Activated CD8-positive, alpha-beta T cell treated with anti-CD3 and anti-CD28 coated beads, Interleukin-2, amount 10 ng/mL, durations not matched to agents 7 days and 5 days (primary cell): ENCODE measurements at places on chromosomes 7 and 10. TPM values are rescaled to one million over a fixed set of nuclear protein-coding genes. Genes with fewer than 3 reads are reported as not detected.

DNA sequence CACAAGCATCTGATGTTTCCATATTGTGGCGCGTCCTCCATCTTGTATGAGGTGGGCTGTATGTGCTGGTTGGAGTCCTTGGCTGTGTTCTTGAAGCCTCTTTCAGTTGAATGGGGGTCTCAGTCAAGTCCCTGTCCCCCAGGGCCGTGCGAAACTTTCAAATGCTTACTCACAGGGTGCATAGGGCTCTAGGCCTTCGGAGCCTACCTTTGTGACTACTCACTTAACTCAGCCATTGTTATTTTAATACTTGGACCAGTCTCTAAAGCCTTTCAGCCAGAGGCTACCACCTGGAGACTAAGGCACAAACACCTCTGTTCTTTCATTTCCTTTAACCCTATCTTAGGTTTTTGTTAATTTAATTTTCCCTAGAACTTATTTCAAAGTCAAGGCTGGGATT lies 785.9 kb downstream of the GATA3 start:
- no peak for DNase-seq

DNA sequence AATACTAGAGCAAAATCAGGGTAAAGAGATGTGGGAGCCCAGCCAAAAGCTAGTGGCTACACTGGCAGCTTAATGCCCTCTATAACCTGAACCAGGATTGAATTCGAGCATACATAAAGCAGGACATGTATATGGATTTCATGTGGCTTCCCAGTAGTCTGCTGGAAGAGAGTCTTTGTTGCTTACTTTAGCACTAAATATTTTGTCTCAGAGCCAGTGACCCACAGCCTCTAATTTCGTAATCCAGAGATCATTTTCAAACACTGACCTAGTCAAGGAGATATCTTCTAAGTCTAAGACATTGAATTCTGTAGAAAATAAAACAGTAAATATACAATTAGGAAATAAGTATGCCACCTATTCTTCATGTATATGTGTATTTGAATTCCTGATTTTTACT lies 64.2 kb upstream of the GNAI1 start:
- no peak for DNase-seq

GRCh38 chr7:17545348-17545747 lies 246.9 kb downstream of the AHR start:
- DNase-seq: no peak

DNA sequence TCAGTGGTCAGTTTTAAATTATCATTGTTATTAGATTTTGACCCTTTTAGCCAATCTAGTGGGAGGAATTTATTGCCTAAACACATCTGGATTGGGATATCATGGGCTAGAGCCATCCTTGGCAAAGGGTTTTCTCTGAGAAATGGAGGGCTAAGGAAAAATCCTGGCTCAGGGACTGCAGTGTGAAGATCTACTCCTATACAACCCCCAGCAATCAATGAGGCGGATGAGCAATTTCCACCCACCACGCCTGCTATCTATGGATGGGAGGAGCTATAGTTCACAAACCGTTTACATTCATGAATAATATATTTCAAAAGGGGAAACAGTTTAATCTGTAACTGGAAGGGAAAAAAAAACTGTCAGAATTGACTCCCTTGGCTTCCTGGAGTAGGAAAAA lies 2.7 kb downstream of the CAV1 start:
- no peak for DNase-seq

DNA sequence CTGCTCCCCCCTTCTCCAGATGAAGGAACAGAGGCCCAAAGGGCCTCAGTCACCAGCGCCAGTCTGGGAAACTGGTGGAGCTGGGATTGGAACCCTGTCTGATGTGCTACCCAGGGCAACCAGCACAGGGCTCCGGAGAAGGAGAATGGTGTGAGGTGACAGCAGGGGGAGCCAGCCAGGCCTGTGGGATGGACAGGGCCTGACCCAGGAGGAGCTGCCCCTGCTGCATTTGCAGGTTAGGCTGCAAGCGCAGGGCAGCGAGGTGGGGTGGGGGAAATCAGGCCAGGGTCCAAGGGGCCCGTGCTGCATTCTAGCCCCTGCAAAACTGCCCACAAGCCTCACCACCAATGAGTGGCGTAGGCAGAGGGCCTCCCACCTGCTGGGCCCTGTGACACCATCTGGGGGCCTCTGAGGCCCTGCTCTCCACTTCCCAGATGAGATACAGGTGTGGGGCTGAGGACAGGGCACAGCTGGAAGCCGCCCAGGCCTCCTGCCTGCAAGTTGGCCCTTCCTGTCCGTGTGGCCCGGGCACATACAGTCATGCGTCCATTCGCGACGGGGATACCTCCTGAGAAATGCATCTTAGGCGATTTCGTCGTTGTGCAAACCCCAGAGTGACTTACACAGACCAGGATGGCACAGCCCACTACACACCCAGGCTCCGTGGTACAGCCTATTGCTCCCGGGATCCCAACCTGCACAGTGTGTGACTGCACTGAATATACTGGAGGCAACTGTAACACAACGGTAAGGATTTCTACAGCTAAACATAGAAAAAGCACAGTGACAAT lies 45.3 kb downstream of the RASGEF1A start:
- no peak for DNase-seq

DNA sequence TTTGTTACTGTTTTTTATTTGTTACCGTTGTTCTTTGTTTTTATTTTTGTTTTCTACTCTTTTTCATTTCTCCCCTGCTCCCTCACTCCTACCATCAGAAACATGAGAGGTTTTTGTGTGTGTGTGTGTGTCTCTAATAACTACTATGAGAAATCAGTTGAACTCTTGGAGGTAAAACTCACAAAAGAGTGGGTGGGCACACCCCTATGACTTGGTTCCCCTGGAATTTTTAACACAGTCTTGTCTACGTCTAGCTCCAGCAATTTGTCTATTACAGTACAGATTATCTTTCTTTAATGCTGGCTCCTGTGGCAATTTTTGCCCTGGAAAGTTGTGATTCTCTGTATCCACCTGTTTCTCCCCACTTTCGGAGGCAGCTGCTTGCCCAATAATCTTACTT lies 56.2 kb downstream of the AOAH start:
- no peak for DNase-seq

GRCh38 chr7:2497500-2498336 lies 21.5 kb upstream of the GRIFIN start:
- DNase-seq: no peak

DNA sequence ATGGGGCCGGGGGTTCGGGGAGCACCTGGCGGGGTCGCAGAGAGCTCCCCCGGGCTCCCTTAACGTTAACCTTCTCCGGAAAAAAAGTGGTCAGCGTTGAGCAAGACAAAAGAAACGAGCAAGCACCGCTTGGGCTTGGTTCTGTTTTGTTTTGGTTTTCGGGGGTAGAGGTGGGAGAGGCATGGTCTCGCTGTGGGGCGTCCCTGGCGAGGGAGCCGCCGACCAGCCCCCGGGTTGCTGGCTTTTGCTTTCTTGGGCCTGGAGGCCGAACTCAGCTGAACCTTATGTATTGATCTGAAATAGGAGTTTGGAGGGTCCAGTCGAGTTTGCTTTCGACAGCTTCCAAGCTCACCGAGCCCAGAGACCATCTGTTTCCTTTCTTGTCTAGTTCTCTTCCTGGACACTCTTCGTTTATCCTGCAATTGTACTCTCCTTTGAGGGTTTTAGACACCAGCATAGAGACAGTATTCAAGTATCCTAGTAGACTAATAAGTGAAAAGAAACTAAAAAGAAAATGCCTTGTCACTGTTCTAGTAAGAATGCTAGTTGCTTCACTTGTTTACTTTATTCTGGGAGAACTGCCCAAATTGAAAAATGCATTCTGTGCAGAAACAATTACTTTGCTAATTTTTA lies 980 bp downstream of the FHIP2A start:
- DNase-seq: peak; percentile 48

DNA sequence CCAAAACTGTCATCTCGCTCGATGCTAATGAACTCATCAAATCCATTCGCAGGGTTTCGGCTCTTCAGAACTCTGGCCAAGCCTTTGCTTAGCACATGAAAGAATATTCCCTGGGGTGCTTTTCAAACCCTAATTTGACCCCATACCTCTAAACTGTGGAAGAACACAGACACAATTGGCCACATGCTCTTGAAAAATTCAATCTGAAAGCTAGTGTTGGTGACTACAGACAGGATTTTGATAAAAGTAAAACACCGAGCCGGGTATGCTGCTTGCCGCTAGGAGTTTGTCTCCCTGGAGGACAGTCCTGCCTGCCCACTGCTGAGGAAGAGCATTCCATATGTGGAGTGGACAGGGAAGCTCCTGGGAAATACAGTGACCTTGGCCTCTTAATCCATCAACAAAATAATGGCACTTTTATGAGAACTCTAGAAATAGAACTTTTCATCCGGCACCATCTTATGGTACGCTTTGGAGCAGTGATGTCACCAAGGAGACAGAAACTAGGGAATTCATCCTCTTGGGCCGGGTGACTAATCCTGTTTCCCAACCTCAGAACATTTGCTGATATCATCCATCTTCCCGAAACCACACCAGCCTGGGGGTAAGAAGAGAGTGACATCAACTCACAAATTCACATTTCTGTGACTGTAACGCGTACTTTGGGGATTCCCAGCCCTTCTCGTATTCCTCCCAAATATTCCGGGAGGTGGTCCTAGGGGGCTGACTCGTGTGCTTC lies 34.2 kb downstream of the MTURN start:
- DNase-seq: no peak

- DNase-seq: no peak
Measured at GRCh38 chr10:84511106-84511505, 182.7 kb downstream of the CCSER2 start.

DNA sequence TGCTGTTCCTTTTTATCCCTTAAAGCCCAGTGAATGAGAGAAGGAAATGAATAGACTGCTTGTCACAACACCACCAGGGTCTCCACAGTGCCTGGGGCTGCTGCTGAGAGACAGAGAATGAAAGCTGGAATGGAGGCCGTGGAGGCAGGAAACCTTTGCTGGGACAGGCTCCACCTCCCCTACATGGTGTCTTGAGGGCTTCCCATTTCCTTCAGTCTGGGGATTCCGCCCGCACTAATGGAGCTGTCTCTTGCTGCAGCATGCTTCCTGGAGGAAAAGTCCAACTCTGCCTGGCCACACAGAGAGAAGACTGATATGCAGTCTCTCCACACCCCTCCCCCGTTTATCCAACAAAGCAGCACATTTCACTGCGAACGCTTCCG lies 54.5 kb downstream of the LRRC4 start:
- DNase-seq: no peak

DNA sequence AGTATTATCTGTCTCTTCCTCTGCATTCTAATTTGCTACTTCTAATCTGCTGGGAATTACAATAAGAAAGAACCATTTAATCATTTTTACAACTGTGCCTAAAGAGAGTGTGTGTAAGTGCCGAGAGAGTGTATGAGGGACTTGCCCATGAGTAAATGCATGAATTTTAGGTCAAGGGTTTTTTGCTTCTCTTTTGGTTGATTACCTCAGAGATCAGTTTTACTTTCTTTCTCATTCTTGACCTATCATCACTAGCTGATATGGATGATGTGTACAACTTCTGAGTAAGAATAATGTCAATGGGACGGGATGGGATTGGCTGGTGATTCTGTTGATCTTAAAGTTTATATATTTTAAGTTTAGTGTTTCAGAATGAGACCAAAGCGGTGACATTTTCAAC lies 47.8 kb downstream of the IKZF1 start:
- DNase-seq: no peak

DNA sequence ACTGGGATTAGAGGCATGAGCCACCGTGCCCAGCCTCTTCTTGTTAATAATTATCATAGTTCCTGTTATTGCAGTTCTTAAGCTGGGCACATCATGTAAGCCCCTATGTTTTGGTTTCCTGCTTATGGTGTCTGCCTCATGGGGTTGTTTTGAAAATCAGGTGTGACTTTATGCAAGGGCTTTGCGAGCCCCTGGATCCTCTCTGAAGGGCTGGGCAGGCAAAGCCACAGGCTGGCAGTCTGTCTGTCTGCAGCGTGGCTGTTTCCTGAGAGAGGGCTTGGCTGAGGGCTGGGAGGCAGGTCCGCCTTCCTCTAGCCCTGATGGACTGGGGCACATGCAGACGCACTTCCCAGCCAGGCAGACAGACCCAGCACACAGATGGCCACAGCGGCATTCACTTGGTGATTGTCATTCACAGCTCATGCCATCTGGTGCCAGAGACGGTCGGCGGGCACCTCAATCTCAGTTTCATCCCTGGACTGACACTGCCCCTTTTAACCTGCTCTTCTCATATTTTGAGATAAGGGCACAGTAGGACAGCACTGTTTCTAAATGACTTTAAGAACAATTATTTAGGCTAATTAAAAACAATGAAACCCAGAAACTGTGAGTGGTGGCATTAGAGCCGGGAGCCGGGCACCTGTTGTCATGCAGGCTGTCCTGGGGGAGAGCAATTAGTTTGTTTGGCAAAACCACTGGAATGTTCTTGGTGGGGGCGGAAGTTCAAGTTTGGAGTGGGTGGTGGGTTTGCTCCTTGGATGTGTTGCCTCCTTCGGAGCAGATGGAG lies 35.5 kb downstream of the RBM20 start:
- no peak for DNase-seq

GRCh38 chr7:44074349-44074695 lies 8.0 kb downstream of the POLM start:
- no peak for DNase-seq

DNA sequence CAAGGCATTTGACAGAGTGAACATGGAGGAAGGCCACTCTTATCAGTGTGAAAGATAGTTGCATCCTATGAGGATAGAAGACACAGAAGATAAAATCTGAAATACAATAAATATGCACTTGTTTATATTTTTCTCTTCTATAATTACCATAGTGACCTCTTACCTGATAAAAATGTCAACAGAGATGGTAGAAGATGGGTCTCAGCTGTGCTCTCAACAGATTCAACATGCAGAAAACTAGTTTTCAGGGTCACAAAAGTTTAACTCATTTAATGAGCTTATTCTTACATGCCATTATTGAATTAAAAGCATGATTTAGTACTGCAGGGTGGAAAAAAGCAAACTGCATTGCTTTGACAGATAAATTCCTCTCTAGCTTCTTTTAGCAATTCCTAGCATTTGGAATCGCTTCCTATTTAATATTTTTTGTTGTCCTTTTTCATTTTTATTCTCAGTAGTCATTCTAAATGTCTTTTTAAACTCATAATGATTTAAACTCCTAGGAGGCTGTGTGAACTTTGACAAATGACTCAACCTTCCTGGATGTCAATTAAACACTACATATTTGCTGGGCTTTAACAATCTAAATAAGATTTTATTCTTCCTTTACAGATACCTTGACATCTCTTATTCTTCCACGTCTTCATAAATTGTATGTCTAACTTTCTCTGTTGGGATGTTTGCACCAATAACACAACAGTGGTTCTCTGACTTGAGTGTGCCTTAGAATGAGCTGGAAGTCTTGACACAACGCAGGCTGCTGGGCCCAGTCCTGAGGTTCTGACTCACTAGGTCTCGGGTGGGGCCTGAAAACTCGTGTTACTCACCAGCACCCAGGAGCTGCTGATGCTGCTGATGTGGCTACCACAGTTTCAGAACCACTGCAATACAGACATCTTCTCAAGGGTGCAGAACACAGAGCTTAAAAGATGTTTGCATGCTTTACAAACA lies 565.5 kb upstream of the IGFBP3 start:
- DNase-seq: no peak

The ATXN7L1 gene
- total RNA-seq: 5.0 TPM

The HACD1 gene
- 1.1 TPM for total RNA-seq

The HMX2 gene
- total RNA-seq: not detected

The SKIDA1 gene
- total RNA-seq: 0.11 TPM

The CEP55 gene
- 81.1 TPM for total RNA-seq

The PLPP4 gene
- not detected for total RNA-seq

The NRCAM gene
- 0.05 TPM for total RNA-seq

The FGF8 gene
- total RNA-seq: not detected

The AUTS2 gene
- 16.3 TPM for total RNA-seq

The GPR26 gene
- not detected for total RNA-seq

The FXYD4 gene
- total RNA-seq: not detected

The TWIST1 gene
- total RNA-seq: not detected

The PRR15 gene
- not detected for total RNA-seq
